CD4-positive, alpha-beta T cell treated with Interleukin-1 beta for 1 hour (primary cell): ENCODE measurements at places on chromosomes 5 and 9.

- DNase-seq: no peak
Observed at GRCh38 chr9:94936419-94936818, 209.9 kb downstream of the AOPEP start.

- DNase-seq: no peak
Observed at GRCh38 chr5:93342563-93343061, 238.4 kb downstream of the NR2F1-AS1 start.

- no peak for DNase-seq
Observed at GRCh38 chr5:69492923-69493395, 369 bp downstream of the OCLN start.

DNA sequence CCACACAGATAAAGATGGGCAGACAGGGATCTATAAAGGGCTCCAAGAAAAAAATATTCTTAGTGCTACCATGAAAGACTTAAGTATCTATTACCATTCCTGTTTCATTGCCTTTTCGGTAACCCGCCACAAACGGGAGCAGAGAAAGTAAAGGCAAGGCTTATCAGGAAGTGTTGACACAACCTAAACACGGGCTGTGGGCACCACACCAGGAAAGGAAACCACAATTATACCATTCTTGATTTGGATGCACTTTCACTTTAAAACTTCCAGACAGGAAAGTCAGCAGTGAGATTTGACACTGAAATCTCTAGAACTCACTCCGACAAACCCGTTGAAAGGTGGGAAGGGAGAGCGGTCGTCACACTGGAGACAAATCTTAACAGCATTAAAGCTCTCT, 6.5 kb downstream of the TLE1 start:
- DNase-seq: no peak

GRCh38 chr5:139197710-139198669, at the start of gene SIL1:
Gene SIL1 (minus strand): TSS chr5:139198368. CDS start chr5:139127843, 70,525 bp downstream.
- DNase-seq: peak; percentile 97

GRCh38 chr9:117414906-117415331, at the start of gene ASTN2:
Gene ASTN2 (minus strand): TSS chr9:117415057. CDS start chr9:117414938, 119 bp downstream.
- no peak for DNase-seq

DNA sequence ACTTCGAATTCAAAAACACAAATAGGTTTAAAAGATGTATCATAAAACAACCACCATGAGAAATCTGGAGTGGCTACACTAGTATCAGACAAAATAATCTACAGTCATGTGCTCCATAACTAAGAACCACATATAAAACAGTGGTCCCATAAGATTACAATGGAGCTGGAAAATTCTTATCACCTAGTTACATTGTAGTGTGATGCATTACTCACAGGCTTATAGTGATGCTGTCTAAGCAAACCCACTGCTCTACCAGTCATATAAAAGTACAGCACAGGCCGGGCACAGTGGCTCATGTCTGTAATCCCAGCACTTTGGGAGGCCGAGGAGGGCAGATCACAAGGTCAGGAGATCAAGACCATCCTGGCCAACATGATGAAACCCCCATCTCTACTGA, 160.1 kb downstream of the ROR2 start:
- no peak for DNase-seq

GRCh38 chr5:111116550-111116949, 24.4 kb downstream of the WDR36 start:
- no peak for DNase-seq

DNA sequence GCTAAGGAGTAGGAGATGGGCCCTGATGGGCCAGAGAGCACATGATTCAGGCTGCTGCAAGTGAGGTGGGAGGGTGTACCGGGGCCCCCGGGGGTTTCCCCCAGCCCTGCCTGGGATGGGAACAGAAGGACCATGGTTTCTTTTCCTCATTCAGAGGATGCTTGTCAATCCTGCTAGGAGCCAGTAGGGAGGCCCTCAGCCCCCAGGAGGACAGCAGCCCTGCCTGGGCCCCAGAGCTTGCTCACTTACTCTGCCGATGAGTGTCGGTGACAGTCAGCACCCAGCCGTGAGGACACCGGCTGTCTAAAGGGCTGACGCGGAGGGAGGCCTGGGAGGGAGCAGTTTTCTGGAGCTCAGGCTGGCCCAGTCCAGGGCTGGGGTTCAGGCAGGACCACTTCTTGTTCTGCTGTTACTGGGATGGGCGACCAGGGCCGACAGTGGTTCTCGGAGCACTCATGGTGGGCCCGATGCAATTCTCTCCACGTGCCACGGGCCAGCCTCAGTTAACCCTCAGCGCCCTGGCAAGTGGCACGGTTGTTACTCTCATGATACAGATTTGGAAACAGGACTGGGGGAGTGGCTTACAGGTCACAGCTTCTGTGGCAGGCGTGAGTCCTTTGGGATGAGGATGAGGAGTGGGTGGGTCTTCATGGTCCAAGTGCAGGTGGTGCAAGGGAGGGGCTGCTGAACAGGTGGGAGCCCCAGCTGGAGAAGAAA, 1.8 kb downstream of the ARRDC1 start:
- DNase-seq: no peak

DNA sequence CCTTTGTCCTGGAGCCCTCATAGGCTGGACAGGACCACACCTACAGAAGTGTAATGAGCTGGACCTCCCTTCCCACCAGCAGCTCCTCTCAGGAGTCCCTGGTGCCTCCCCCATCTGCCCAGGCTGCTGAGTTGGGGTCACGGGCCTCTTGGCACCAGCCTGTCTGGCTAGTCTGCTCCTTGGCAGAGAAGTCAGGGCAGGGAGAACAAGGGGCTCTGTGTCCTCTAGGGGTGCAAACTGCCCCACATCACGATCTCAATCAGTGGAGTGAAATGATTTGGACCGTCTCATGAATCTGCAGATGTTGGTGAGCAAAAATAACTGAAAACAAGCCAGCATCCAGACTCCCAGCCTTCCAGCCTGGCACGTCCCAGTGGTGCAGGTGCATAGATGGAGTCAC, 14.9 kb upstream of the GFPT2 start:
- no peak for DNase-seq

DNA sequence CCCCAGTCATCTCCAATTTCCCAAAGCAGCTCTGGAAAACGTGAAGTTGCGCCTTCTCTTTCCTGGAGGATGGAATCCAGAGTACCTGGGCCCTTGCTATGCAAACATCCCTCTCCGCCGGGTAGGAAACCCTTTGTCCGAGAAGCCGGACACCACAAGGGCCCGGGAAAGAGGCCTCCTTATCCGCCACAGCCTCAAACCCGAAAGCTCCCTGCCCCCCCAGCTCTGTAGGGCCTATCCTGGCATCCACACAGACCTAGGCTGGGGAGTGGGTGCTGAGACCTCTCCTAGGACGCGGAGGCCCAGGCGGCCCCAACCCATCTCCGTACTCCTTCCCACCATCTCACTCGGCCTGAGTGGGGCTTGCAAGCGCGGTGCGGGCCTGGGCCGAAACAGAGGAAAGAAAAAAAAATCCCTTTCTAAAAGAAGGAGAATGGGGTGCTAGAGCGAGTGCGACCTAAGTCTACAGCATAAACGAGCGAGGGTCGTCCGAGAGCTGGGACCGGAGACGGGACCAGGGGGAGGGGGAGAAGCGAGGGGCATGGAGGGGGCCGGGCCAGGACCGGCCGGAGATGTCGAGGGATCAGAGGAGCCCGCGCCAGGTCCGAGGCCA, 624 bp downstream of the FBXW11 start:
- peak; percentile 2 for DNase-seq

GRCh38 chr9:128192601-128193371, 1.4 kb upstream of the CIZ1 start:
- DNase-seq: peak; percentile 65

- no peak for DNase-seq
Observed at GRCh38 chr9:29865764-29866313, 2292.6 kb upstream of the C9orf72 start.

- DNase-seq: no peak
Observed at GRCh38 chr5:143349177-143349576, 54.3 kb downstream of the NR3C1 start.

GRCh38 chr5:16312785-16313184, 133.2 kb upstream of the MARCHF11 start:
- DNase-seq: no peak

DNA sequence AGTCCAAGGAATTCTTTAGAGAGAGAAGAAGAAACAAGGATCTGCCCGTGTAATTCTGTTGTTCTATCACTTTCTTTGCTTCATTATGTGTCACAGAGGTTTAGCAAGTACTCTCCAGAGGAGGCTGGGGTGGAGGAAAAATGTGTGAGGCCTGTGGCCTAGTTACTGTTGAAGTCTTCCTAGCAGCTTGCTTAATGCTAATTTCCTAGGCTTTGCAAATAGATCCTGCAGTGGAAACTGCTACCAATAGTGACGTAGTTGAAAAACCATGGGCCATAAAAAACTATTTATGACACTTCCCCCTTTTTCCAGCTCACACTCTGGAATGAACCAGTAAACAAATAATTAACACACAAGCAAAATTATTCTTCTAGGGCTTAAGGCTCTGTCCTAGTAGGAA, 27.0 kb upstream of the C9orf72 start:
- no peak for DNase-seq
